Ovary (tissue), 10 donors: ENCODE measurements at places on chromosomes 4 and X. TPM values are rescaled to one million over a fixed set of nuclear protein-coding genes. Genes with fewer than 3 reads are reported as not detected.

GRCh38 chr4:123588631-123589241 is 192.1 kb downstream of the SPRY1 start:
- DNase-seq = no peak

DNA sequence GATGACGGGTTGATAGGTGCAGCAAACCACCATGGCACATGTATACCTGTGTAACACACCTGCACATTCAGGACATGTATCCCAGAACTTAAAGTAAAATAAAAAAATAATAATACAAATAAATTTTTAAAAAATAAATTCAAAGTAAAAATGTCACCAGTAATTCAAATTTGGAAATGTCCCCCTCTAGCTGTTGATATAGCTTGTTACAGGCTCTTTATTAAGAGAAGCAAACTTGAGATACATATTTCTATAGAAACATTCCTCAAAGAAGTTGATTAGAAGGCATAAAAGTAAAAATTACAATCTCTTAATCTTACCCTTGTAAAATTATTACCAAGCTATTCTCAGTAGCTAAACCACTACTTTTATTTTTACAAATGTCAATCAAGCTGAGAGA is 1397.0 kb downstream of the FAM133A start:
- no peak for DNase-seq

DNA sequence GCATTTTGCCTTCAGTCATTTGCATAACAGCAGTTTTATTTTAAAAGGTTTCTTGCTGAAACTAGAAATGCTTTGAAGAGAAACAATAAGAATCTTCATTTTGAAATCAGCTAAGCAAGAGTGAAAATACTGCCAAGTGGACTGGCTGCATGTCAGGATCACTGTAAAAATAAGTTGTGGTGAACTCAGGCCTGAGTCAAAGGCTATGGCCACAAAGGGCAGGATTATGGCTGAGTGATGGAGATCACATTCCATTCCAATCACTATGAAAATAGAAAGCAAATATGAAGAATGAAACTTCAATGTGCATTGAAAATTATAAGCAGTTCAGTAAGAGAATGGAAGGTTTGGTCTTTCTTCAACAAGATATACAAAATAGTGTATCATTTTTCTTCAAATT is 224.5 kb downstream of the PCDH18 start:
- DNase-seq = peak; percentile 11

CXorf65 gene
- total RNA-seq = not detected

TRIM2 gene
- total RNA-seq = 50.0 TPM

OPRPN gene
- total RNA-seq = not detected

BEX1 gene
- total RNA-seq = 19.7 TPM
